ENCODE measurements at places on chromosomes 1 and 21. TPM values are rescaled to one million over a fixed set of nuclear protein-coding genes. Genes with fewer than 3 reads are reported as not detected.

Gene MYCL
- total RNA-seq = 39.8 TPM

Gene BLACAT1
- total RNA-seq = 13.9 TPM

DNA sequence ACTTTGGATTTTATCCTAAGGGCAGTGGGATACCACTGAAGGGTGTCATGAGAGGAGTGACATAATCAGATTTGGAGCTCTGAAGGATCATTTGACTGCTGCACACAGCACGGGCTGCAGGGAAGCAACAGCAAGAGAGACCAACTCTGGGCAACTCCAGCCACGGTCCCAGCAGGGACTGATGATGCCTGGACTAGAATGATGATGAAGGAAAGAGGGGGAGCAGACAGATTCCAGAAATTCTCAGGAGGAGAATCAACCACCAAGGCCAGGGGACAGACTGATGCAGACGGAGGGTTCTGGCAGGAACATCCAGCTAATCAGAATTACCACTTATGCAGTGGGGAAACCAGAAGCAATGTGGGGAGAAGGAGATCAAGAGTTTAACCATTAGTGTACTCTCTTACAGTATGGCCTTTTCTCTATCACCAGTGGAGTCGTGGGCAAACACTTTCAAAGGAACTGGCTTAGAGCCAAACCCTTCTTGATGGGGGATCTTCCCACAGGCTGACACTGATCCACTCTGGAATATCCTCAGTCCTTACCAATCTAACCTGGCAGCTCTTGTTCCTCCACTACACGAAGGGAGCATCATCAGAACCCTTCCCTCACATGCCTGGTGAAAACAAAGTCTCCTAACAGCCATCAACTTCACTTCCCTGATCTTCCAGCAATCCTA is 3.3 kb downstream of the URB1 start:
- peaks cover 13% of the 10 kb centered on the region for H3K27me3 ChIP-seq
- no peak overlapping the region for H3K4me3 ChIP-seq
- H3K36me3 ChIP-seq = no peaks in the 10 kb centered on the region
- no peak overlapping the region for H3K27ac ChIP-seq
- H3K4me1 ChIP-seq = peaks cover 5% of the 10 kb centered on the region
- no peak for DNase-seq

Gene SFN
- total RNA-seq = 0.99 TPM

- H3K36me3 ChIP-seq = no peaks in the 10 kb centered on the region
- no peak for DNase-seq
- no peak overlapping the region for H3K27ac ChIP-seq
- H3K4me3 ChIP-seq = no peak overlapping the region
Measured at GRCh38 chr21:15872236-15872635, 142.5 kb downstream of the USP25 start.

Gene FAM131C
- total RNA-seq = 2.6 TPM

- H3K4me1 ChIP-seq = peaks cover 8% of the 10 kb centered on the region
- H3K27me3 ChIP-seq = no peaks in the 10 kb centered on the region
- H3K27ac ChIP-seq = no peak overlapping the region
- DNase-seq = no peak
- H3K4me3 ChIP-seq = no peak overlapping the region
Measured at GRCh38 chr1:163090321-163090945, 21.3 kb downstream of the RGS4 start.

GRCh38 chr1:239944666-239945065 is 147.0 kb upstream of the FMN2 start:
- H3K27me3 ChIP-seq = no peaks in the 10 kb centered on the region

Gene PDPN
- 3.4 TPM for total RNA-seq

- H3K27ac ChIP-seq = no peak overlapping the region
- DNase-seq = no peak
- H3K27me3 ChIP-seq = no peaks in the 10 kb centered on the region
Measured at GRCh38 chr1:164863056-164863455, 304.1 kb downstream of the PBX1 start.

- no peak for DNase-seq
- no peak overlapping the region for H3K27ac ChIP-seq
- no peaks in the 10 kb centered on the region for H3K27me3 ChIP-seq
- H3K36me3 ChIP-seq = no peaks in the 10 kb centered on the region
- no peak overlapping the region for H3K4me3 ChIP-seq
Measured at GRCh38 chr1:214579183-214579582, 23.8 kb upstream of the CENPF start.

GRCh38 chr1:145922266-145922665 is 3.7 kb upstream of the PEX11B start:
- no peak overlapping the region for H3K4me3 ChIP-seq
- peaks cover 13% of the 10 kb centered on the region for H3K27me3 ChIP-seq

GRCh38 chr1:236361909-236362590 is 32.0 kb upstream of the EDARADD start:
- H3K4me3 ChIP-seq = no peak overlapping the region
- no peaks in the 10 kb centered on the region for H3K4me1 ChIP-seq
- no peaks in the 10 kb centered on the region for H3K27me3 ChIP-seq
- H3K36me3 ChIP-seq = no peaks in the 10 kb centered on the region
- no peak overlapping the region for H3K27ac ChIP-seq

DNA sequence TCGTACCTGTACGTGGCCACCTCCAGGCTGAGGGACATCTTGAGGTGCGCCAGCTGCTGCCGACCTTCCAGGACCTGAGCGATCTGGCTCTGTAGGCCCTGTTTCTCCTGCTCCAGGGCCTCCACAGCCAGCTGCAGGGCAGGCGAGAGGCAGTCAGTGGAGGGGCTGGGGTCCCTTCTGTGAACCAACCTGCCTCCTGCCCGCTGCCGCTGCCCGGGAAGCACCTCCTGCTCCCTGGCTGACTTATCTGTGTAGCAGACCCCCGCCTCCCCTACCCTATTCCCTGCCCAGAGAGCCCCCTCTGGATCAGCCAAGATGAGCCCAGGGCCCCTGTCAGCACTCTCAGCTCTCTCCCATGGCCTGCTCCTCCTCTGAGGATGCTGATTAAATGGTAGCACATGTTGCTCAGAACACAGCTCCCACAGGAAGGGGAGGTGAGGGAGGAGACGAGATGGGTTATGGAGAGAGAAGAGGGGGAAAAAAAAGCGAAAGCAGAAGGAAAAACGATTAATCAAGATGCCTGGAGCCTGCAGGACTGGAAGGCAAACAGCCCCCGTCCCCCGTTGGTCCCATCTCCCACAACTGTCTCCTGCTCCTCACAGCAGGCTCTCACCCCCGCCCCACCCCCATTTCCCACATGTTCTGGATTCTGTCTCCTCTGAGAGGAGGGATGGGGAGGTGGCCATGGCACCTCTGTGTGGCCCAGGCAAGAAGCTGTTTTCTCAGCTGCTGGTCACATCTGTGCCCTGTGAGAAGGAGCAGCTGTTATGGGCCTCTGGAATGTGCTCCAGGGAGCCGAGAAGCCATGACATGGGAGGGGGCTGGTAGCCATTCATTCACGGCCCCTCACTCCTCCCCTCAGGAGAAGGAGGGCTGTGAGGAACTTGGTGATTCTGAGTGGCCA is 1.7 kb downstream of the NES start:
- H3K27ac ChIP-seq = peak overlapping the region; percentile 100
- peak; percentile 65 for DNase-seq
- peak overlapping the region; percentile 85 for H3K4me3 ChIP-seq
- peaks cover 46% of the 10 kb centered on the region for H3K4me1 ChIP-seq
- peaks cover 20% of the 10 kb centered on the region for H3K27me3 ChIP-seq
- H3K36me3 ChIP-seq = peaks cover 18% of the 10 kb centered on the region

DNA sequence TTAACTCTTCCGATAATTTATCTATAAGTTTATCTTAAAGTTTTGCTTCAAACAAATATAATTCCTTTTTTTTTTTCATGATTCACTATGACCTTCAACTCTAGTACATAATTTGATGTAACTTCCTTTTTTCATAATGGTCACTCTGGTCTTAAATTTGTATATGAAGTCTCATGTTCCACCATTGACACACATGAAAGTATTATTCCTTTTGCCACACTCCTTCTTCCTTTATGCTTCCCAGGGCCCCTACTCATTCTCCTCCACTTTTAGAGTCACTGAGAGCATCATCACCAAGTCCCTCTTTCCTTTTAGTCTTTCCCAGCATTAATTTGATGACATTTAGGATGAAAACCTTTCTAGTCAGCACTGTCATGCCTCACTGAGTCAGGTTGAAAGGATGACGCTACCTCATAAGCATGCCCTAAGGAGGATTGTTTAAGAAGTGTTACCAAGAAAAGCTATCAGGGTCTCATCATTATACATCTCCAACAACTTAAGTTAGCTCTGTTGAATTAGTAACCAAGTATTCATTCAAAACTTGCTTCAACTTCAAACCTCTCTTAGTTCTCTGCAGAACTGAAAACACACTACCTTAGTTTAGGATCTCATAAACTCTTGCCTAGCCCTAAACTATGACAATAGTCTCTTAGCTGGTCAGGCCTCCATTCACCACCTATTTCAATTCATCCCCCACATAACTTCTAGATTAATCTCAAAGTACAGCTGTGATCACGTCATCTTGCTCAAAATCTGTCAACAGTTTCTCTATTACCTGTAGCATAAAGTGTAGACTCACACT is 14.5 kb downstream of the AUNIP start:
- H3K27me3 ChIP-seq = no peaks in the 10 kb centered on the region
- DNase-seq = no peak
- no peaks in the 10 kb centered on the region for H3K36me3 ChIP-seq
- no peak overlapping the region for H3K4me3 ChIP-seq

Gene TRMT1L
- total RNA-seq = 41.2 TPM

DNA sequence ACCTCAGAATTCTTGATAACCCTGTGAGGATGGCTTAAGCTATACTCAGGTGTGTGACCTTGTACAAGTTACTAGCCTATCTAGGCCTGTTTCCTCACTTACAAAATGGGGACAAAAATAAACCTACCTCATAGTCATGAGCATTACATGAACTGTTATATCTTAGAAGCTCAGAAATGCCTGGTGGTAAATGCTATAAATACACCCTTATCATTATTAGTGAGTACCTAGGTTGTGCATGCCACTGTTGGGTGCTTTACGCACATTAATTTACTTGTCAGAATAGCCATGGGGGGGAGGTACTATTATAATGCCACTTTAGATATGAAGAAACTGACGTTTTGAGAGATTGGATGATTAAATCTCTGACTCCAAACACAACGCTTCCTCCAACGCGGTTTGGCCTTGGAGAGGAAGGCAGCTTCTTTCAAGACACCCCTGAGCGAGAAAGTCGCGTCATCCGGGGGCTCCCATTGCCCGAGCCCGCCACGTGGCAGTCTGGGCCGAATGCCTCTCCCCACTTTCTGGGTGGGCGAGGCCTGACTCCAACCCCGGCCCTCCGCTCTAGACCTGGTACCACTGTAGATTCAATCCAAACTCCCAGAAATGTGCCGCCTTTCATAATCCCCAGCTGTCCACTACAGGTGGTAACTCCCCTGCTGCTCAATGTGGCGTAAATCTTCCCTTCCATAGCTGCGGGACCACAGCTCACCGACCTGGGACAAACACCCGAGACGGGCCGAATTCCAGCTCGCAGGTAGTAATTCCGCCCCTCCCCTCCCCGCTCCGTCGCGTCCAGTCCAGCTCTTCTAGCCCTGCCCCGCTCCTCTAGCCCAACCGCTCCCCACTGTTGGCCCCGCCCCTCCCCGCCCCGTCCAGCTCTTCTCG is 771 bp upstream of the RAD54L start:
- H3K27me3 ChIP-seq = no peaks in the 10 kb centered on the region
- H3K4me3 ChIP-seq = peak overlapping the region; percentile 56
- no peak overlapping the region for H3K27ac ChIP-seq
- no peaks in the 10 kb centered on the region for H3K36me3 ChIP-seq
- peaks cover 11% of the 10 kb centered on the region for H3K4me1 ChIP-seq

DNA sequence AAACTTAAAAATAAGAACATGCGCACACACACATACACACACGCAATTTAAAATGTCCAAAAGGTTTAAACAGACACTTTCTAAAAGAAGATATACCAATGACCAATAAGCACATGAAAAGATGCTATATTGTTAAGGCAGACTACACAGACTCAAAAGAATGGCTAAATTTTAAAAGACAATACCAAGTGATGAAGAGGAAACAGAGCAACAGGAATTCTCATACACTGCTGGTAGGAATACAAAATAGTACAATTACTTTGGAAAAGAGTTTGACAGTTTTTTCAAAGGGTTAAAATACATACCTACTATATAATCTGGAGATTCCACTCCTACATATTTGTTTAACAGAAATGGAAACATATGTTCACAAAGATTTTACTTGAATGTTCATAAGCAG is 239.6 kb upstream of the SAMSN1 start:
- no peak overlapping the region for H3K4me3 ChIP-seq
- H3K4me1 ChIP-seq = no peaks in the 10 kb centered on the region
- no peaks in the 10 kb centered on the region for H3K36me3 ChIP-seq
- no peak overlapping the region for H3K27ac ChIP-seq

DNA sequence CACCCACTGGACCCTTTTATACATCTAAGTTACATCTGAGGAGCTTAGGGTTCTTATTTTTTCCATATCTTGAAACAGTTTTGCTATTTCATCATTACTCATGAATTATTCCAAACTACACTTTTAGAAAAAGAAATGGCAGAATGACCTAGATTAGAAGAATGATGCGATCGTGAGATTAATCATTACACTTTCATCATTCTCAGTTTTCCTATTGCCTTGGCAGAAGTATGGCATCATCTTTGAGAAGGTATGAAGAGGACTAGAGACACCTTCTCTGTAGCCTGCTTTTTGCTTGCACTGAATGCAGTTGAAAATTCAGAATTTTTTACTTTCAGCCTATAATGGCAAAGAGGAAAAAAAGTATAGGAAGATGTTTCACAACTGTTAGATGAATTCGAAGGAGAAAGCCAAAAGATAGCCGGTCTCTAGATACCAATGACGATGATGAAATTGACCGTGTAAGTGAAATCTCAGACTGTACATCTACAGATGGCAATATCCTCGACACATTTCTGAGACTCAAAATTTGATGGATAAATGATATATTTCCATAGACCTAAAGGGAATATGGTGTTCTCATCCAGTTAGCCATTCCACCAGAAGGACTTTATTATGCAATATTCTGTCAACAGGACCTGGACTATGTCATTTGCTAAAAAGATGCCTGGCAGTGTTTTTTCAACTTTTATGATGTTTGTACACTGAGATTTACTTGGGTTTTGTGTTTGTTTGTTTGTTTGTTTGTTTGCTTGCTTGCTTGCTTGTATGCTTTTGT is 191.8 kb downstream of the TOMM20 start:
- no peak for DNase-seq
- H3K27ac ChIP-seq = no peak overlapping the region
- no peak overlapping the region for H3K4me3 ChIP-seq
- H3K36me3 ChIP-seq = no peaks in the 10 kb centered on the region
- H3K27me3 ChIP-seq = no peaks in the 10 kb centered on the region
- H3K4me1 ChIP-seq = no peaks in the 10 kb centered on the region

Gene CHIA
- not detected for total RNA-seq

Gene CD160
- not detected for total RNA-seq

DNA sequence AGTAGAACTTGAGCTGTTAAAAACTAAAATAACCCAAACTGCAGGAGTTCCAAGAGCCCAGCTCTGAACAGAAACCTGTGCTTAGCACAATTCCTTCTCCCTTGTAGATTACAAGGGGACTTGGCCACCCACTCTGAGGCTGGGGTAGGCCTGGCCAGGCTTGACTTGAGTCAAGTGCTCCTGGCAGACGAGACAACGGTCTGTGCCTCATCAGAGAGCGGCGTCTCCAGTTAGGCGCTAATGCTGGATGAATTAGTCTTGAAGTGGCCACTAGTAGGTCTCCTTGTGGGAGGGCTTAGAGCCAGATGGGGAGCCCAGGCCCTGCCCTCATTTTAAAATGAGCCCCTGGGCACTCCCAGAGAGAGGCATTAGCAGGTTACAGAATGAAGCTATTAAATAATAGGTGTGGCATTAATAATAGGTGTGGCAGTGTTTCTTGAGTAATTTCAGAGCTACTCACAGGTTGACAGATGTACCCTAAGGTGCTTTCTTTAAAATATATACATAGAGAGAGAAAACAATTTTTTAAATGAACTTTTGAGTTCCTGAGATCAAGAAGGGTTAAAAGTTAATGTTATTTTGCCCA is 1.1 kb downstream of the EEIG2 start:
- H3K4me3 ChIP-seq = peak overlapping the region; percentile 60
- peak; percentile 70 for DNase-seq
- H3K4me1 ChIP-seq = peaks cover 25% of the 10 kb centered on the region
- no peak overlapping the region for H3K27ac ChIP-seq
- peaks cover 7% of the 10 kb centered on the region for H3K27me3 ChIP-seq
- no peaks in the 10 kb centered on the region for H3K36me3 ChIP-seq

All from neural progenitor cell (in vitro differentiated cells).